A549 (cell line): ENCODE measurements at places on chromosomes 11 and 22. TPM values are rescaled to one million over a fixed set of nuclear protein-coding genes. Genes with fewer than 3 reads are reported as not detected.

MAP6 gene
- polyA plus RNA-seq, result 1.1 to 1.5 TPM (median 1.2 TPM) in 3 replicates

DAGLA gene
- 2.2 to 2.5 TPM (median 2.5 TPM) in 3 replicates for polyA plus RNA-seq

EIF1AD gene
- polyA plus RNA-seq, result 39.8 to 44.6 TPM (median 41.0 TPM) in 3 replicates

DNA sequence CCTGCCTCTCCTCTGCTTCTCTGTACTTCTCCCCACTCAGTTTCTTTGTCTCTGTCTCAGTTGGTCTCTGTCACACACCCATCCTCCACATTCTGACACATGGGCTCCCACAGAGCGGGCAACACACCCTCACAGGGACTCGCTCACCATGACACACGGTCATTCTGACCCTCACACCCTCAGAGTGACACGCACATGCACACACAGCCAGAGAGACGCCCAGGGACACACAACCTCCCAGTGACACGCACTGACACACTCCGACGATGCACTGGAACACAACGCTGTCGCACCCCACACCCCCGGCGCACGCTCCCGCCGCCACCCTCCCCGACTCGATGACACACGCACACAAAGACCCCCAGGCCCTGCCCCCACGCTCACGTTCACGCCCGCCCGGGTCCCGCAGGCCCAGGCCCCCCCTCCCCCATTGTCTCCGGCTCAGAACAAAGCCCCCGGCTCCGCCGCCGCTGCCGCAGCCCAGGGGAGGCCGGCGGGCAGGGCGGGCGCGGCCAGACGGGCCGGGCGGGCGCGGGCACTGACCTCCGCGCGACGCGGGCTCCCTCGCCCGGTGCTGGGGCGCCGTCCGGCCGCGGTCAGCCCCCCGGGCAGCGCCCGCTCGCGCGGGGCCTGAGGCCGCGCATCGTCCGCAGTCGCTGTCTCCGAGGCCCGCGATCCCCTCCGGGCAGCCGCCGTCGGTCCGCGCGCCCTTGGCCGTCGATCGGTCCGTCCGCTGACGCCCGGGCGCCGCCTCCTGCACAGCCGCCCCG, 404 bp downstream of the DCHS1 start:
- DNase-seq, result no peak

- DNase-seq, result no peak
Observed at GRCh38 chr11:69416762-69417698, 64.4 kb upstream of the LINC01488 start.

GRCh38 chr11:133104009-133104744, 428.1 kb downstream of the OPCML start:
- no peak for DNase-seq

- no peak for DNase-seq
Observed at GRCh38 chr11:83073884-83074283, 2.2 kb upstream of the RAB30 start.

- DNase-seq, result no peak
Observed at GRCh38 chr11:1570531-1570895, 1.6 kb downstream of the DUSP8 start.

DNA sequence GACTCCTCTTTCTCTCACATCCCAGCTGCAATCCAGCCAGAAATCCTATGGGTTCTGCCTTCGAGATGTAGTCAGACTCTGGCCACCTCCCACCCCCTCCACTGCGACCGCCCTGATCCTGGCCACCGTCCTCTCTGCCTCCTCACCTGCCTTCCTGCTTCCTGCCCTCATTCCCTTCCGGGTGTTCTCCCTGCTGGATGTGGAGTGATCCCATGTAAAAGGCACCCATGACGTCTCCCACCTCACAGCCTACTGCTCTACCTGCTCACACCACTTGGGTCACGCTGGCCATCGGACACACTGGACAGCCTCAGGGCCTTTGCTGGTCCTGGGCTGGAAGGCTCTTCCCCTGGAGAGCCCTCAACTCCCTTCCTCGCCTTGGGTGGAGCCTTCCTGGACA, 33.7 kb upstream of the CD5 start:
- DNase-seq, result no peak

- no peak for DNase-seq
Observed at GRCh38 chr11:38517991-38518390, 1920.0 kb upstream of the RAG2 start.

DNA sequence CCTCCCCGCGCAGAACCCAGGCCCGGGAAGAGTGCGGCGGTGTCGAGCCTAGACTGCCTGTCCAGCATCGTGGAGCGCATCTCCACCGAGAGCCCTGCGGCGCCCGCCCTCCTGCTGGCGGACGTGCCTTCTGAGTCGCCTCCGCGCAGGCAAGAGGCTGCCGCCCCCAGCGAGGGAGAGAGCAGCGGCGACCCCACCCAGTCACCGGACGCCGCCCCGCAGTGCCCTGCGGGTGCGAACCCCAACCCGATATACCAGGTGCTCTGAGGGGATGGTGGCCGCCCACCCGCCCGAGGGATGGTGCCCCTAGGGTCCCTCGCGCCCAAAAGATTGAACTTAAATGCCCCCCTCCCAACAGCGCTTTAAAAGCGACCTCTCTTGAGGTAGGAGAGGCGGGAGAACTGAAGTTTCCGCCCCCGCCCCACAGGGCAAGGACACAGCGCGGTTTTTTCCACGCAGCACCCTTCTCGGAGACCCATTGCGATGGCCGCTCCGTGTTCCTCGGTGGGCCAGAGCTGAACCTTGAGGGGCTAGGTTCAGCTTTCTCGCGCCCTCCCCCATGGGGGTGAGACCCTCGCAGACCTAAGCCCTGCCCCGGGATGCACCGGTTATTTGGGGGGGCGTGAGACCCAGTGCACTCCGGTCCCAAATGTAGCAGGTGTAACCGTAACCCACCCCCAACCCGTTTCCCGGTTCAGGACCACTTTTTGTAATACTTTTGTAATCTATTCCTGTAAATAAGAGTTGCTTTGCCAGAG, 2.0 kb downstream of the MYOD1 start:
- DNase-seq, result no peak

DNA sequence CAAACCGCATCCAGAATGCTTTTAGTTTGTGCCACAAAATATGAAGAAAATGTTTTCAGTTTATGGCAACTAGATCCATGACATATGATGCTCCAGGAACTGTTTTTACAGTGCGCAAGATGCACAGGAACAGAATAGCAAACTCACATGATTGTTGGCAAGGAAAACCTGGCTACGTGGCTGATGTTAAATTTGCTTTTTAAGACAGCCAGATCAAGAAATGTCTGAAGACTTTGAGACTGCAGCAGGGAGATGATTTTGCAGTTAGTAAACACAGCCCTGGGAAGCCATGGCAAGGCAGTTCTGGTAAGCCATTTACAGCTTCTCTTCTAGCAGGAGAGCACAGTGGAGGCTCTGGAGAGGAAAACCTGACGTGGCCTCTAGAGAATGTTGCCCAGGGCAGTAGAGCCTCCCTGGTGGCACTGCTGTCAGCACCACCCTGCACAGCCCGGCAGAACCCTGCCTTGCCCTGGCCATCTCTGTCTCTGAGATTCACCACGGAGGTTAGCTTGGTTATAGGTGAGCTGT, 69.8 kb upstream of the TNRC6B start:
- no peak for DNase-seq

DNA sequence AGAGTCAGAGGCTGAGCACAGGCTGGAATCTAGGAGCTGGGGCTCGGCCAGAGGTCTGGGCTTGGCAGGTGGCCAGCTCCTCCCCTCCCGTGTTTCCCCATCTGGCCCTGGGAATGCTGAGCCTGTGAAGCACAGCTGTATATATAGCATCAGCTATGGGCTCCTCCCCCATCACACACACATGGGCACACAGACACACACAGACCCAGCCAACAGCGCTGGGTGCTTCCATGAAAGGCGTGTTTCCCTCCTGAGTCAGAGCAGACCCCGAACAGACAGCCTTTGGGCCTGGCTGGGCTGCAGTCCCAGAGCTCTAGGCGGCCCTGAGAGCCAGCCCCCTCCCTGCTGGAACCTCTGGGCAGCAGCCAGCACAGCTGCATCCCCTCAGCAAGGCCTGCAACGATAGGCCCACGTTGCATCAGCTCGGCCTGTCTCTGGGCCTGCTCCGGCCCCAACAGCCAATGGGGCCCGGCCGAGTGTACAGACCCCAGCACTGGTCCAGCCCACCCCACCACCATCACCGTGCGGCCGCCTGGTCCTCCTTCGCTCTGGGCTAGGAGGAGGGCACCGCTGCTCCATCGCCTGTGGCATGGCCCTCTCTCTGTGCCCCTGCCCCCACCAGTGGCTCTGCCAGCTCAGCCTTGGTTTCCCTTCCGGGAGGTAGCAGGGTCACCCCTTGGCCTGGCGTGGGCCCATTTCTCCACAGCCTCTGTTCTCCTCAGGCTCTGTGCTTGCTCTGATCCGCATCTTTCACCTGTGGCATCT, 7.6 kb upstream of the SERPINH1 start:
- DNase-seq, result no peak

- DNase-seq, result no peak
Observed at GRCh38 chr22:28112548-28113043, 193.5 kb upstream of the PITPNB start.

DNA sequence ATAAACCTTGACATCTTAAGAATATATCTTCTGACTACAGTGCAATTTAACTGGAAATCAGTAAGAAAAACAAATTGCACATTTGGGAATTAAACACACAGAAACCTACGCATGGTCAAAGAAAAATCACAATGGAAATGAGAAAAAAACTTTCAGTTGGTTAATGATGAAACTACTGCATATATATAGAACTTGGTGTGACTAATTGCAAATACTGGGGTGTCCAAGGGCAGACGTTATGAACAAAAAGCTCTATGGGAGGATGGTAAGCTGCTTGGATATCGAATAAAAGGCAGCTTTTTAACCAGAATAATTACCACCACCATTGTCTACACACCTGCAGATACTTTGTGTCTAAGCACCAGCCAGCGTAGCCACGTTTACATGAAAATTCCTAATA, 791 bp downstream of the GDPD4 start:
- DNase-seq, result peak; percentile 15
